Endodermal cell (in vitro differentiated cells): ENCODE measurements at places on chromosomes 5 and 9. TPM values are rescaled to one million over a fixed set of nuclear protein-coding genes. Genes with fewer than 3 reads are reported as not detected.

- no peak overlapping the region for H3K27ac ChIP-seq
Measured at GRCh38 chr5:37735649-37736347, 104.0 kb downstream of the GDNF start.

Gene DMRT3
- total RNA-seq: not detected in 2 replicates

DNA sequence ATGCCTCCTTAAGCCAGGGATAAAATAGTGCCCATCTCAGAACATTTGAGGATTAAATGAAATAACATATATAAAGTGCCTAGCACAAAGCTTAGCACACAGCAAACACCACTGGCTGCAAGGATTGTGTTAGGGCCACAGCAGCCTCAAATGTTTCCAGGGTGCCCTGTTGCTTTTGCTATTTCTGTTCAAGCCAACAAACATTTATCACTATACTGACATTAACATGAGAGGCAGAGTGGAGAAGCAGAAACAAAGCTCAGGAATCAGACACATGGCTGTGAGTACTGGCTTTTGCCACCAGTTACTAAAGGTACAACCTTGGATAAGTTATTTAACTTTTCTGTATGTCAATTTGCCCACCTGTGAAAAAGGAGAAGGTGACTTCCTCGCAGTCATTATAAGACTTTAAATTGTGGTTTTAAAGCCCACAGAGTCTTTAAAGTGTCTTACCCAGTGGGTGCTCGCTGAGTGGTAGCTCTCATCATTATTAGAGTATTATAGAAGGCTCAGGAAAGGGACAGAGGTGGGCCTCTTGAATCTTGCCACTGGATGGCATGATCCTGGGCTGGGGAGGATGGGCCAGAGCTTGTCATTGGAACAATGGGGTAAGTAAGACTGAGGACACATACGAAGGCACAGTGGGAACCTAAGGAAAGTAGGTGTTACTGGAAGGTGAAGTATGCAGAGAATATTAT lies 98.2 kb downstream of the MARCHF3 start:
- H3K27ac ChIP-seq: no peak overlapping the region
- no peak overlapping the region for H3K4me3 ChIP-seq
- no peaks in the 10 kb centered on the region for H3K36me3 ChIP-seq

- no peaks in the 10 kb centered on the region for H3K36me3 ChIP-seq
- H3K27me3 ChIP-seq: peaks cover 24% of the 10 kb centered on the region
- H3K4me1 ChIP-seq: peaks cover 7% of the 10 kb centered on the region
- no peak for DNase-seq
- H3K27ac ChIP-seq: no peak overlapping the region
- no peak overlapping the region for H3K4me3 ChIP-seq
Measured at GRCh38 chr9:17064558-17064957, 70.3 kb upstream of the CNTLN start.

Gene RGS7BP
- total RNA-seq: 1.5 and 1.6 TPM in 2 replicates

Gene CCNJL
- total RNA-seq: 13.8 and 14.1 TPM in 2 replicates

DNA sequence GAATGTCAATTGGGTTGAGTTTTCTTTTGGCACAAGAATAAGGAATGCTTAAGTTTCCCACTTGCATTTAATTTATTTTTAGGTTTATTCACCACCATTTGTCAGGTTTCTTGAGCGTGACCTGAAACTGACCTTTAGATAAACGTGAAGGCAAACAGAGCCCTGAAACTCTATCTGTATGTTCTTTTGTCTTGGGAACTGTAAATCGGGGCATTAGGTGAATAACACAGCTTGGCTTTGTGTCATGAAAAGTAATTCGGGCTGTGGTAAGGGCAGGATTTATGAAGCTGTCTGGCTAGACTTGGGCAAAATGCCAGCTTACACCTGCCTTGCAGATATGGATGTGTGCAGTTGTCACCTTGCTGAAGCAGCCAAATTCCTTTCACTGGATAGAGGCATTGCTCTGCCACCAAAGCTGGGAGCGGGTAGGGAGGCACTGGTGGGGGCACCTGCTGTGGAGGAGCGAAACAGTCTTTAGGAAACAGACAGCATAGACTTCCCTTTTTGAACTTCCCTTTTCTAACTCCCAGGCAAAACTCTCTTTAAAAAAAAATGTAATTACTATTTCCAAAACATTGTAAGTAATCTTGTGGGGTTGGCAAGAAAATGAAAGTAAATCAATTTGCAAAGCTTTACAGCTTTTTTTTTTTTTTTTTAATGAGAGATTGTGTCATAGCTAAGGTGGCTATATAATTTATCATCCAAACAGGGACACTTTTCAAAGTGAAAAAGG lies 545.2 kb downstream of the CSNK1G3 start:
- no peak overlapping the region for H3K27ac ChIP-seq
- peaks cover 2% of the 10 kb centered on the region for H3K4me1 ChIP-seq
- no peak overlapping the region for H3K4me3 ChIP-seq
- no peak for DNase-seq

GRCh38 chr5:179610109-179610902 lies 13.2 kb downstream of the HNRNPH1 start:
- no peak overlapping the region for H3K4me3 ChIP-seq
- H3K27ac ChIP-seq: peak overlapping the region; percentile 55
- no peaks in the 10 kb centered on the region for H3K27me3 ChIP-seq
- no peak for DNase-seq

DNA sequence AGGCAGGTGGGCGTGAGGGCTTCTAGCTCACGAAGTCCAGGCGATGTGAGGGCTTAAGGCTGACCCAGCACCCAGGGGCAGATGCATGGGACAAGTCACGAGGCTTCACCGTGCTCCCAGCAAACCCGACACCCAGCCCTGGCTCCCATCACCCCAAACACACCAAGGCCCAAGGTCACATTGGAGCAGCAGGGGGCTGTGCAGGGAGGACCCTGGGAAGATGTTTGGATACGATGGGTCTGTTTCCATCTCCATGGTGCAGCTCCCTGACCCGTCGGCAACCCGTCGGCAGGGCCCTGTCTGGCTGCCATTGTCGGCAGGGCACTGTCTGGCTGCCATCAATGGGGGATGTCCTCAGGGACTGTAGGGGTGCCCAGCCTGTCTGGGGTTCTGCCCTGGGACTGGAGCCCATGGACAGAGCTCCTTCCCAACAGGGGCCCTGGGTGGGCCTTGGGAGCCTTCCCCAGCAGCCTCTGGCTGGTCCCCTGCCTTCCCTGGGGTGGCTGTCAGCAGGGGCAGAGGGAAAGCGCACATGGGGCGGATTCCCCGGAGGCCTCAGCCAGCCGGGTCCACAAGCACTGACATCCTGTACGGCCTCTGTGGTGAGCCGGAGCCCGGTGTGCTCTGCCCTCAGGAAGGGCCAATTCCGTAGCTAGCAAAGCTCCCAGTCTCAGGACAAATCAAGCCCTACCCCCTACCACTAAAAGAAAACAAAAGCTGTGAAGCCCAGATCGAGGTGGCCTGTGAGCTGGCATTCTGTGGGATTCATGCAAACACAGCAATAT lies 47.1 kb downstream of the NACC2 start:
- no peak overlapping the region for H3K4me3 ChIP-seq
- no peak overlapping the region for H3K27ac ChIP-seq
- DNase-seq: peak; percentile 41
- no peaks in the 10 kb centered on the region for H3K36me3 ChIP-seq

DNA sequence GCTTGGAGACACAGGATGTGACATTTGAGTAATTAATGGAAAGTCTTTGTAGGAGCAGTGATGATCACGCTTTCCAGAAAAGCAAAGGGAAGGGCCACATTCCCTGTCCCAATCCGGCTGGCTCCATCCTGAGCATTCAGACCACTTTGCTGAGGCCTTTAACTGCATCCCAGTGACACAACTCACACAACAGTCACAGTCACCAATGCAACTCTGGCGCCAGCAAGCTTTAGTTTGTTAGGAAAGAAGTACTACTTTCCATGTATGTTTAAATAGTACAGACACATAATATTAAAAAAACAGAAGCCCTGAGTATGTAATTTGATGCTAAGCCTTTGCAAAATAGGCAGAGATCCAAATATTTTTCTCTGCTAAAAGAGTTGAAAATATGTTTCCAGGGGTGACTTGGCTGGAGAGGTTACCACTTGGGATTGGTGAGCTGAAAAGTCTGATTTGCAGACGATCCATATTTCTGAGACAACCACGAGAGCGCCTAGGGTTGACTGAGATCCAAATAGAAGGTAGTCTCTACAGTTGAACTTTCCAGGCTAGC lies 31.7 kb upstream of the GAS1 start:
- DNase-seq: no peak
- H3K27ac ChIP-seq: no peak overlapping the region
- peaks cover 7% of the 10 kb centered on the region for H3K4me1 ChIP-seq
- no peaks in the 10 kb centered on the region for H3K36me3 ChIP-seq
- H3K27me3 ChIP-seq: no peaks in the 10 kb centered on the region
